ENCODE measurements at places on chromosomes 2 and 18. TPM values are rescaled to one million over a fixed set of nuclear protein-coding genes. Genes with fewer than 3 reads are reported as not detected.

Gene SPATA3
- 0.72 TPM for total RNA-seq

Gene HAAO
- total RNA-seq = not detected

GRCh38 chr2:208794288-208794975, 387.8 kb downstream of the PTH2R start:
- no peak for DNase-seq

Gene FAM161A
- 2.2 TPM for total RNA-seq

- DNase-seq = no peak
Observed at GRCh38 chr2:22406625-22407024, 978.4 kb upstream of the KLHL29 start.

DNA sequence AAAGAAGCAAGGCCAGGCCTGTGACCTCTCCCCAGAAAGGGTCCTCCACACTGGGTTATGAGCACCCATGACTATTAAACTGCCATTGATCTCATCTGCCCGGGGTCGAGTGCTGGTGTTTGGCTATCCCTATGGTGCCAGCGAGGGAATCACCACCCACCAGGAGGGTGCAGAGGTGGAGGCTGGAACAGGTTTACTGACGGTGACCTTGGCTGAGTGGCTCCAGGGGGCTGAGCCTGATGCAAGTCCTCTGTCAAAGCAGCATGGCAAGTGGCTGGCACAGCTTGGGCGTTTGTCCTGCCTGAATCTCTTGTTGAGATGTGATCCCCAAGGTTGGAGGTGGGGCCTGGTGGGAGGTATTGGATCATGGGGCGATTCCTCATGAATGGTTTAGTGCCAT, 196.4 kb upstream of the HDAC4 start:
- no peak for DNase-seq

DNA sequence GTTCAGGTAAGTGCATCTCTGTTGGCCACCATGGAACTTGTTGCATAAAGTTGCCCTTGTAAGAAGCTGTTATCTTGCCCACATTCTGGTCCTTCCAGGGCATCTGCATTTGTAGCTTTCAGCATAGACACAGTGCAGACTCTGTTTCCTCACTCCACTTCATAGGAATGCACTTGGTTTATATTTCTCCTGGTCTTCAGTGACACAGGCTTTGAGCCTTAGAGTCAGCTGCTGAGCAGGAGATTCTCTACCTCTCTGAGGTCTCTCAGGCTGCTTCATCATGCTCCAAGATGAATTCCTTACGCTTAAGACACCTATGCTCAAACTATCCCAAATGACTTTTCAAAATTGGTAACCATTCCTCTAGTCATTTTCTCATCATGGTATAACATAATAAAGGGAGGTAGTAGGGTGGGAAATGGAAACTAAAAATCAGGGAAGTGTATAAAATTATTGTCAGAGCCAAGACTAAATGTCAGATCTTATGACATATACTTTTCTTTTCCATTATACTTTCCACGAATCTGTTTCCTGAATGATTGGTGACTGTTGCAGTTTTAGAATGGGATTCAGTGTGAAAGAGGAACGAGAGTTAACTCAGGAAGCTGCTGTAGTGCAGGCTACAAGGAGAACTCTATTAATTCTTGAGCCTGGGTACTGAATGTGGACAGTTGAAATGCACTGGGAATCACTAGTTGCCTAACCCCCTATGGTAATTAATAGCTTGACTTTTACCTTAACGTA, 72.0 kb downstream of the GALNT1 start:
- DNase-seq = no peak

Gene NPPC
- not detected for total RNA-seq

DNA sequence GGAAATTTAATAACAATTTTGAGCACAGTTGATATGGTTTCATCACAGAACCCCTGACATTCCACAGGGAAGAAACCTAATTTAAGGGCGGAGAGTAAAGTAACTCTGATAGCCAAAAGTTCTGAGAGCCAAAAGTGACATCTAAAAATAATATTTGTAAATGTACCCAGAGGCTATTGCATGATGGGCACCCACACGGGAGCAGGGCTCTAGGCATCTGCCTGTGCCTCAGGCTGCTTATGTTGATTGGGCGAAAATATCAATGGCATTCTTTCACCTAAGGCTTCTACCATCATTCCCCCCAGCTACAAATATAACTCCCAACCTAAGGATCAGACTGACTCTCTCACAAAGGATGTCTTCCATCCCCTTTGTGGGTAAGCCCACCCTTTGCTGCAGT, 54.1 kb upstream of the PTPRM start:
- no peak for DNase-seq

GRCh38 chr2:169757356-169757755, 23.7 kb downstream of the KLHL23 start:
- DNase-seq = no peak

Gene AAK1
- 258 TPM for total RNA-seq

- DNase-seq = no peak
Observed at GRCh38 chr2:48258481-48259149, 271.3 kb upstream of the STON1 start.

DNA sequence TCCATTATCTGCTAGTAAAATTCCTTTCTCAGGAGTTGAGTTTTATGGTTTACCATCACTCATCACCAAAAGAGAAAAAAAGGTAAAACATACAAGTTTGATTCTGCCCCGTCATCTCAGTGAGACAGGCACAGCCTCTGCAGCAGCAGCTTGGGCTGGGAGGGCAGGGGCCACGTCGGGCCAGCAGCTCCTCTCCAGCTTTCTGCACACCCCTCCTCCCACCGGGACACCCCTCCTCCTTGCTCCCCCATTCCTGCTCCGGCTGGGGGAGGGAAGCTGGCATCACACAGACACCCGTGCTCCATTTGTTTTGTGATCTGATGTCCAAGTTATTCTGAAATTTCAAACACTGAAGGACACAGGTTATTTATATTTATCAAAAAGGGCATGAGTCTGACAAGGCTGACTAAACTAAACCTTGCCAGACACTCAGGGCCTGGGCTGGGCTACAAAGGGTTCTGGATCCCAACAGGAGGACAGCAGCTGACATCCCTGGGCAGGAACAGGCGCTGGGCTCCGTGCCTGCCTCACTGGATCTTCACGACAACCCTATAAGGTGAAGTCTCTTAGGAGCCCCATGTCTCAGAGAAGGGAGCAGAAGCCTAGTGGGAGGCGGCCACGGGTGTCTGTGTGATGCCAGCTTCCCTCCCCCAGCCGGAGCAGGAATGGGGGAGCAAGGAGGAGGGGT, 71.4 kb downstream of the HDAC4 start:
- DNase-seq = no peak

- DNase-seq = no peak
Observed at GRCh38 chr2:181679544-181679979, 755 bp downstream of the NEUROD1 start.

Gene COL5A2
- 0.22 TPM for total RNA-seq

DNA sequence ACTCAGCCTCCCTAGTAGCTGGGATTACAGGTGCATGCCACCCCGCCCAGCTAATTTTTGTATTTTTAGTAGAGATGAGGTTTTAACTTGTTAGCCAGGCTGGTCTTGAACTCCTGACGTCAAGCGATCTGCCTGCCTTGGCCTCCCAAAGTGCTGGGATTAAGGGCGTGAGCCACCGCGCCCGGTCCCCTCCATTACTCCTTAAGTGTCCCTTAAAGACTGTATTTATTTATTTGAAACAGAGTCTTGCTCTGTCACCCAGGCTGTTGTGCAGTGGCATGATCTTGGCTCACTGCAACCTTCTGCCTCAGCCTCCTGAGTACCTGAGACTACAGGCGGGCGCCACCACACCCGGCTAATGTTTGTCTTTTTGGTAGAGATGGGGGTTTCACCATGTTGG, 148.6 kb downstream of the TGIF1 start:
- no peak for DNase-seq

DNA sequence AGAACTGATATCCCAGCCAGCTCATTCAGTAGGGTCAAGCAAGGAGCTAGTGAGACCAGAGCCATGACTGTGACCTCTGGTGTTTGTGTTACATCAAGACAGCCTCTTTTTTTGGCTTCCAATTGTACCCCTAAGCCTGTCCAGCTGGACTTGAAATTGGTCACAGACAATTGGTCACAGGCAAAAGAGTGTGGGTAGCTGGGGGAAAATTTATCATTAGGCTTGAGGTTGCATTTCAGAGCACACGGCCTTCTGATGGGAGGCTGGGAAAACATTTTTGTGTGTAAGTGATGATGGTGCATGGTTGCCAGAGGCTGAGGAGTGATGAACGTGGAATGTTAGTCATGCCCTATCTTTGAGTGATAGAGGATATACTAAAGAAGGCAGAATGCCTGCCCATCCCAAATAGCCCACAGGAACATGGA, 285.1 kb upstream of the SLC14A2 start:
- no peak for DNase-seq

GRCh38 chr18:36195427-36196122, 8.3 kb downstream of the MOCOS start:
- no peak for DNase-seq

Gene VIL1
- total RNA-seq = 2.1 TPM
